DMS 273 treated with DMSO at 0.1 percent for 48 hours (cell line): ENCODE measurements at places on chromosomes 11 and 22.

GRCh38 chr11:95070471-95070870 is 3.8 kb downstream of the SRSF8 start:
- no peak for DNase-seq

DNA sequence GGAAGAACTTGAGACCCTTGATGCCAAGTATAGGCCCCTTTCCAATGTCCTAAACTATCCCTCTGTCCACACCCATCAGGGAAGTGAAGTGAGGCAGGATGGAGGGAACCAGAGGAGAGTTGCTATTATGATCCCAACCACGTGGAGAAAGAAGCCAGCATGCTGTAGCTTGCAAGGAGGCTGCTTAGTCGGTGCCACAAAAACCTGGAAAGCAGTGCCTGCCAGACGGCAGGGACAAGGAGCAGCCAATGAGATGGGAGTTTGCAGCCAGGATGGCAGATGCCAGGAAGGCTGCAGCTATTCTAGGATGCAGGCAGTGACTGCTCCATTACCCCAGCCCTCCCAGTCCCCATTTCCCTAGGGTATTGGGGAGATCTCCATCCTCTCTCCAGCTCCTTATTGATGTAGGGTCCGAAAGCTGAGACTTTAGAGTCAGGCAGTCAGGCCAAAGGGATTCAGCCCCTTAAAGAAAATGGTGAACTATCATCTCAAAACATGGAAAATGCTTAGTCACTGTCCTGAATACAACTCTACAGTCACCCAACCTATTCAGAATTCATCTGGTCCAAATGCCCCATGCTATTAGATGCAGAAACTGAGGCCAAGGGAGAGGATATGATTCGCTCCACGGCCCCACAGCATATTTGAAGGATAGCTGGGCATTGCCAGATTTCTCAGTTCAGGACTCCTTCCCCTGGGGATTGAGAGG is 18.4 kb upstream of the LRRC55 start:
- DNase-seq, result peak; percentile 3

GRCh38 chr11:95295382-95296149 is 64.6 kb upstream of the SESN3 start:
- no peak for DNase-seq

- no peak for DNase-seq
Measured at GRCh38 chr11:96794152-96794551, 404.3 kb downstream of the JRKL start.

DNA sequence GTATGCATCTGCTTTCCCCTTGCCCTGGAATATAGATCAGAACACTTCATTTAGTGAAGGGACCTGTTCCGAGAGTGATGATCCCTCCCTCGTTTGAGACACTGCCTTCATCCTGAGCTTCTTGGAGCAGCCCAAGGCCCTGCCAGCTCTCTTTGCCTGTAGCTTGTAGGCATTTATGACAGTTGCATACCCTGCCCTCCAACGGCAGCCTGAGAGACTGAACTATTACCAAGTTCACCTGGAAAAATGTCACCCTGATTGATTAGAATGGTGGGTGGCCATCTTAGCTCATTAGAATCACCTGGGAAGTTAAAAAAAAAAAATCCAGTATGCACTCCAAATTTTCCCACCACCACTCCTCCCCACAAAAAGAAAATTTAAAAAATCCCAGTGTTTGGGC is 1.5 kb downstream of the MICAL3 start:
- DNase-seq, result no peak

DNA sequence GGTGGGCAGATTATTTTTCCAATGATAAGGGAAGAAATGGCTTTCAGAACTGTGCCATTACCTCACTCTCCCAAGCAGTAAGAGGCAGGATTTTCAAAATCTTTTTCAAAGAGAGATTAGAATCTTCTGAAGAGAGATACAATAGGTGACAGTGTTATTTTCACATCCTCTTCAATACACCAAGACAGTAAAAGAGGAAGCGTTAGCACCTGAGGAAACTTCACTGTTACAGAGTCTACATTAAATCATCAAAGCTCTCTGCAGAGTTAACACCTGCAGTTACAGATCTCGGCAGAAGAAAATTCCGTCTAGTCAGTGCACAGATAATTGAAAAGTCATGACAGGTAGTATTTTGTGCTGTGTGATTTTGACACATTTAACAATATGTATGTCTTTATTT is 144.9 kb downstream of the PGR start:
- no peak for DNase-seq
